A172 (cell line): ENCODE measurements at places on chromosomes 6 and 20. TPM values are rescaled to one million over a fixed set of nuclear protein-coding genes. Genes with fewer than 3 reads are reported as not detected.
A peak's percentile ranks its signal among the peaks of the same experiment; 100 is the strongest.

Gene MRAP2
- 0.86 and 1.1 TPM in 2 replicates for total RNA-seq

Gene CST5
- not detected in 2 replicates for total RNA-seq

- DNase-seq, result no peak
Measured at GRCh38 chr20:37310951-37311350, 21.5 kb downstream of the MANBAL start.

- DNase-seq, result no peak
Measured at GRCh38 chr6:116286773-116287358, 7.1 kb upstream of the TSPYL1 start.

DNA sequence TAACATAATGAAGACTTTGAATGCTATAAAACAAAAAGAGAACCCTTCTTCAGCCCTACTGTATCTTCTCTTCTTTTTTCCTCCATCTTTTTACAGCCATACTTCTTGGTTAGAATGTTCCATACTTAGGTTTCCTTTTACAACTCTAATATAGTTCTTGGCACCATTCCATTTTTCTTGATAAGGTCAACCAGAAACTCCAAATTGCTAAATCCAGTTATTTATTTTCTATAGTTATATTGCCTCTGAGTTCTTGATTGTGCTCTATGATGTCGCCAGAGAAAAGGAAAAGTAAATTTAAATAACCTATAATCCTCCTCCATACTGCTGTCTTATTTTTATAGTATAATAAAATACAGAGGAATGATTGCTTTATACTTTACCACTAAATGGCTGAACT lies 26.7 kb upstream of the COL10A1 start:
- no peak for DNase-seq

DNA sequence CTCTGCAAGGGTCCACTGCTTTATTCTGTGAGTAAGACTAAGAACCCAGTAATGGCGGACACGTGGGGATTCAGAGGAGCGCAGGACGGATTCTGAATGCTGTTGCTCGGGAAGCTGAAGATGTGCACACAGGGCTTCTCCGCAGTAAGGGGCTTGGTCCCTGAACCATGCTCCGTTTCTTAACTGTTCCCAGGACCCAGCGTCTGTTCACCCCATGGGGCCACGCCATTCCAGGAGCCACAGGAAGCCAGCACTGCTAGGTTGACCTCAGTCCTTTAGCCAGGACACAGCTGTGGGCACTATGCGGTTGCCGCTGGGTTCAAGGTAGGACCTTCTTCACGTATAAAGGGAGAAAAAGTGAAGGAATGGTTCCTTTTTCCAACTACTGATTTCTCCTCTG lies 59.8 kb downstream of the IRF4 start:
- DNase-seq, result no peak

- DNase-seq, result no peak
Measured at GRCh38 chr6:165389534-165389933, 80.1 kb upstream of the C6orf118 start.

DNA sequence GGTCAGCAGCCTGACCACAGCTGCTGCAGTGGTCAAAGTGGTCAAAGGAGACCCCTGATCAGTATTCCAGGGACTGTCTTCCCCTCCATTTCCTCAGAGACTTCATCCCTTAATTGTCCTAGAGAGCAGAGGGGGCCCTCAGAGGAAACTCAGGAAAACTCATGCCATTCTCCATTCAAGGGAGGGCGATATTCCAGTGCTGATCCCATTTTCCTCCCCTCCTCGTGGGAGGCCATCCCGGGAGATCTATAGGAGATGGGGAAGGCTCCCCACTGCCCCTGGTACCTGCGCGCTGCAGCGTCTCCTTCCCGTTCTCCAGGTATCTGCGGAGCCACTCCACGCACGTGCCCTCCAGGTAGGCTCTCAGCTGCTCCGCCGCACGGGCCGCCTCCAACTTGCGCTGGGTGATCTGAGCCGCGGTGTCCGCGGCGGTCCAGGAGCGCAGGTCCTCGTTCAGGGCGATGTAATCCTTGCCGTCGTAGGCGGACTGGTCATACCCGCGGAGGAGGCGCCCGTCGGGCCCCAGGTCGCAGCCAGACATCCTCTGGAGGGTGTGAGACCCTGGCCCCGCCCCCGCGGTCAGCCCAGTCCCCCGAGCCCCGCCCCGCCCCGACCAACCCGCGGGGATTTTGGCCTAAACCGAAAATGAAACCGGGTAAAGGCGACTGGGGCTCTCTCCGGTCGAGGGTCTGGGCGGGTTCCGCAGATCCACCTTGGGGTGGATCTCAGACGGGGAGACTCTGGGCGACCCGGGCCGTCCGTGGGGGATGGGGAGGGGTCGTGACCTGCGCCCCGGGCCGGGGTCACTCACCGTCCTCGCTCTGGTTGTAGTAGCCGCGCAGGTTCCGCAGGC lies 878 bp downstream of the HLA-C start:
- DNase-seq, result peak; percentile 58

- DNase-seq, result no peak
Measured at GRCh38 chr20:62549029-62549428, 73.2 kb upstream of the GATA5 start.

Gene NUP43
- total RNA-seq, result 103 and 115 TPM in 2 replicates

Gene MYLIP
- 2.4 and 4.7 TPM in 2 replicates for total RNA-seq

Gene REM1
- not detected in 2 replicates for total RNA-seq

GRCh38 chr6:135185483-135185882 lies 4.4 kb downstream of the MYB start:
- DNase-seq, result no peak

- no peak for DNase-seq
Measured at GRCh38 chr6:39113788-39114187, 1.2 kb downstream of the SAYSD1 start.
